ENCODE measurements at places on chromosomes 4 and X. TPM values are rescaled to one million over a fixed set of nuclear protein-coding genes. Genes with fewer than 3 reads are reported as not detected.

The DAPP1 gene
- 23.6 TPM for total RNA-seq

The ARHGAP6 gene
- not detected for total RNA-seq

The TRMT10A gene
- 8.9 TPM for total RNA-seq

The TMEM271 gene
- total RNA-seq = not detected

The IL1RAPL2 gene
- total RNA-seq = not detected

DNA sequence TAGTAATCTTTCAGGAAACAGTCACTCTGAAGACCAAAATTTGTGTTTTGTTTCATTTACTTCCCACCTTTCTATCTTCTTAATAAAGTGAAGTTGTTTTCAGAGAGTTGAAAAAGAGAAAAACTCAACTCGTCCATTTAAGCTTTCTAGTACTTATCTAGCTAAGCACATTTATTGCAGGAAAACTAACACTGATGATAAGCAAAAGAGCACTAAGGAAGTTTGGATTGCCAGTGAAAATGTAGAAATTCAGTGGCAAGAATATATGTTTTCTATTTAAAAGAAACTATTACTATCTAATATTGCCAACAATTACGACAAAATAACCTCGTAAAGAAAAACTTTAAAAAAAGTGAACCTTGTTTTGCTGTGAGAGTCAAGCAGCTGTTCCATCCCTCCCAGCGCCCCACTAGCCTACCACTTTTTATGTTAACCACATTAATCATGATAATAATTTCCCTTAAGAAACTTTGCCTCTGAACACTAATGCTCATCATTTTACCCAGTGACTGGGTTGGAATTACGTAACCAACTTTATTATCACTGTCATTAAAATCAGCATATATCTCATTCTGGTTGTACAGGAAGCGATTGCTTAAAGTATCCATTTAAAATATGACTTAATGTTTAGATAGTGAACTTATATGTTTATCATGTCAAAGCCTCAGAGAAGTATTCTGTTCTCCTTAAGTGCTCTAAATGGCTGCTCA, 24.8 kb downstream of the SPRY1 start:
- H3K4me3 ChIP-seq = peak overlapping the region; percentile 52
- DNase-seq = no peak
- no peaks in the 10 kb centered on the region for H3K36me3 ChIP-seq
- peaks cover 1% of the 10 kb centered on the region for H3K27me3 ChIP-seq
- peak overlapping the region; percentile 72 for H3K27ac ChIP-seq

- no peaks in the 10 kb centered on the region for H3K4me1 ChIP-seq
- H3K4me3 ChIP-seq = no peak overlapping the region
- H3K27ac ChIP-seq = no peak overlapping the region
- H3K36me3 ChIP-seq = no peaks in the 10 kb centered on the region
- DNase-seq = no peak
- no peaks in the 10 kb centered on the region for H3K27me3 ChIP-seq
Observed at GRCh38 chr4:54728368-54728767, 70.6 kb downstream of the KIT start.

DNA sequence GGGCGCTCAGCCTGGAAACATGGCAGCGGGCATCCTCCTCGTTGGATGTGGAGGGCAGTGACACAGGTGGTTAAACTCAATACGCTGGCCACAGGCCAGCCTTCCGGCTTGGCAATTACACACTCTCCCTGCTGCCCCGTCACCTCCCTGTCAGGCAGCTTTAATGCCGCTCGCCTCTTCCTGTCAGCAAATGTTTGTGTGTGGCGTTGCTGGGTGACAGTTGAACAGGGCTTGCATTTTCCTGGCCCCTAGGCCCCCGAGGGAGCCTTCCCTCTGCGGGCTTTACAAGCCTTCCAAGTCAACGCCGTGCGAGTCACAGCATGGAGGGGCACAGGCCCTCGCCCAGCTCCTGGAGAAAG, 620.0 kb downstream of the BCOR start:
- H3K4me3 ChIP-seq = no peak overlapping the region
- H3K27ac ChIP-seq = no peak overlapping the region
- H3K4me1 ChIP-seq = peaks cover 5% of the 10 kb centered on the region
- H3K27me3 ChIP-seq = no peaks in the 10 kb centered on the region
- peak; percentile 42 for DNase-seq

DNA sequence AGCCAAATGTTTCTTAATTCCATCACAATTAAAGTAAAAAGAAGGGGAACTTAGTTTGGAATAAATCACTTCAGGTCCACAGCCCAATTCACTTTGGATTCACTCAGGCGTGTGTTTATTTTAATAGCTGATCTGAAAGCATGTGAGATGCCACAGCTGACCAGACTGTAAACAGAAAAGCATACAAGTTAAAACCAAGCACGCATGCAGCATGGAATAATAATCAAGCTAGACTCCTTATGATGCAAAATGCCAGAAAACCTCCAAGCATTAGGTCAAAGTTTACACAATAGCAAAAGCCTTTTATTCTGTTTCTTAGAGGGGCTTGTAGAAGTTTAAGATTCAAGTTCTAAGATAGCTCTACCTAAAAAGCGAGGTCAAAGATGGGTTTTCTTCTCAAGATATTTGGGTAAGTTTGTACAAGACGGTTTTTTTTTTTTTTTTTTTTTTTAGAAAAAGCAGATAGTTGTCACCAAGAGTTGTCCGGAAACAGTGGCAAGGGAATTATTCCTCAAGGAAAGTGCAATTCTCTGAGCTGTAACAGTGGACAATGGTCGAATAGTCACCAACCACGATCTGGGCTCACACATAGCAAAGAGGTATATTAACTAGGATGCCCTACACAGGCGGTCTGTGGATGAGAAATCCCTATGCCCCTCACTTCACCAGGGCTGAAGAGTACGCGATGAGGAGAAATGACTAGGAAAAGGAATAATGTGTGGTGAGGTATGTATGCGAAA, 763 bp upstream of the PRRG1 start:
- peaks cover 7% of the 10 kb centered on the region for H3K4me1 ChIP-seq
- H3K27me3 ChIP-seq = peaks cover 19% of the 10 kb centered on the region
- H3K36me3 ChIP-seq = no peaks in the 10 kb centered on the region
- H3K4me3 ChIP-seq = no peak overlapping the region
- no peak for DNase-seq

GRCh38 chr4:38867478-38868058, at the start of gene FAM114A1:
TSS of gene FAM114A1 (plus strand) at chr4:38867806. CDS start at chr4:38878079, 10,273 bp downstream.
- H3K36me3 ChIP-seq = no peaks in the 10 kb centered on the region
- no peak within 1 kb of the TSS for H3K27ac ChIP-seq
- DNase-seq = peak; percentile 33
- H3K4me1 ChIP-seq = peaks cover 7% of the 10 kb centered on the region
- H3K27me3 ChIP-seq = peaks cover 27% of the 10 kb centered on the region

DNA sequence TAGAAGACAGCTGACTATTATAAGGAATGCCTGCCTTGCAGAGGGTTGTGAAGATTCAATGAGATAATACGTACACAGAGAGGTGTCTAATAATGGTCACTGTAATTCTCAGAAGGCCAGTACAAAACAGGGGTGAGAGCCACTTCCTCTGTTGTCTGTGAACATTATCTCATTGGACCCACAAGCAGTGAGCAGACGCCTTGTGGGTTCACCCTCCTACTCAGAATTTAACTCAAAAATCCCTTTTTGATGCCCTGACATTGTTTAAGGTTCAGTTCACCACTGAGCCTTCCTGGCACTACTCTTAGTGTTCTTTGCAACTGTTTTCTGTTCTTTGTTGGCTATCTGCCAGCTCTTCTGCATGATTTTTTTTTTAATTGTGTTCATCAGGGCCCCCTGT, 467.4 kb downstream of the BCOR start:
- peaks cover 24% of the 10 kb centered on the region for H3K4me1 ChIP-seq
- no peak for DNase-seq
- H3K36me3 ChIP-seq = no peaks in the 10 kb centered on the region

DNA sequence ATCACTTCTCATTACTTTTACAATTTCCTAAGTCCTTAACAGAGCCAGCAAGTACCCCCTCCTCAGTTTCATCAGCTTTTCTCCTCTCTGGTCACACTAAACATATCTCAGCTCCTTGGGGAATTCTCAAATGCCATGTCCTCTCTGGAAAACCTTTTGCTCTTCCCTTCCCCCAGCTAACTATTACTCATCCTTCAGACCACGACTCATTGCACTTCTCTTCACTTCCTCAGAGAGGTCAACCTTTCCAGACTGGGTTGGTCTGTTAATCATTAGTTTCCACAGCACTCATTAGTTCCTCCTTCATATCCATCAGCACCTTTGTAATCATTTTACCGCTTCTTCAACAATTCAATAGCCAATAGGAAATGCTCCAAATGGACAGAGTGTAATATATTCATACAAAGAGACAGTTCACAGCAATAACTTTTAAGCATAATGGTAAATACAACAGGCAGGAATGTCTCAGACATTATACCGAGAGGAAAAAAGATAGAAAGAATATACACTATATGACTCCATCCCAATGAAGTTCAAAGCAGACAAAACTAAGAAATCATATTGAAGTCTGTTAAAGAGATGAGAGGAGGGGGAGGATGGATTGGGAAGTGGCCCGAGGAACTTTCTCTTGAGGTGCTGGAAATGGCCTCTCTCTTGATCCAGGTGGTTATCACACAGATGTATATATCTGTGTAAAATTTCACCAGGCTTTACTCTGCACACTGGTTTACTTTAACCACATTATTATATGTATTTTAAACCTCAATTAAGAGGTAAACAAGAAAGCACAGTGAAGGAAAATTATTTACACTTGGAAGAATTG, 39.6 kb downstream of the DDX60L start:
- no peaks in the 10 kb centered on the region for H3K27me3 ChIP-seq
- peaks cover 20% of the 10 kb centered on the region for H3K36me3 ChIP-seq
- no peak overlapping the region for H3K27ac ChIP-seq
- H3K4me1 ChIP-seq = peaks cover 8% of the 10 kb centered on the region
- H3K4me3 ChIP-seq = no peak overlapping the region

DNA sequence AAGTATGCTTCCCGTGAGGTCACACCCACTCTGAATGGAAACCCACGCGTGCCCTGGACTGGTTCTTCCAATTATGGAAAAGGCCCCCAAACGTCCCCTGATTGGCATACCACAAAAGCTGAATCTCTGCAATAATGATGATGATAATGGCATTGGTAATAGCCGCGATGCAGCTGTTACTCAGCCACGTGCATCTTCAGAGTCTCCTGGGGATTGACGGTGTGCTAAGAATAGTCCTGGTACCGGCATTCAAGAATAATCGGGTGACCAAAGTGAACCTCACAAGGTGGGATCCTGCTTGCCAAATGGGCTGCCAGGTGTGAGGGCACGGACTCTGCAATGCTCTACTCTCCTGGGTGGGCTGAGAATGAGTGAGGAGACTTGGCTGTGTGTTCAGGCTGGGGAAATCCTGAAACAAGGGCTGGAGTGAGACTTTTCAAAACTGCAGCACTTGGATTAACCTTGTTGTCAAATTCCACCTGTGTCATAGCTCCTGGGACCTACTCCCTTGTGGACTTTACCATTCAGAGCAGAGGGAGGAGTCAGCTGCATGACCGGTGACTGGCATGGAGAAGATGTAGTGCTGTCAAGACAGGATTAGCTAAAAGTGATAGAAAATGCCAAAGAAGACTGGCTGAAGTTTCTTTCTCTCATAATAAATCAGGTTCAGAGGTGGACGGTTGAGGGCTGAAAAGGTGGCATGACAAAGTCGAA, 615.4 kb downstream of the MID1IP1 start:
- H3K4me3 ChIP-seq = no peak overlapping the region
- H3K4me1 ChIP-seq = peaks cover 23% of the 10 kb centered on the region
- no peaks in the 10 kb centered on the region for H3K36me3 ChIP-seq
- no peak overlapping the region for H3K27ac ChIP-seq
- no peaks in the 10 kb centered on the region for H3K27me3 ChIP-seq

GRCh38 chr4:73434311-73434710, 1.7 kb upstream of the AFP start:
- peaks cover 6% of the 10 kb centered on the region for H3K27me3 ChIP-seq
- H3K27ac ChIP-seq = no peak overlapping the region
- no peak for DNase-seq
- H3K4me3 ChIP-seq = no peak overlapping the region

DNA sequence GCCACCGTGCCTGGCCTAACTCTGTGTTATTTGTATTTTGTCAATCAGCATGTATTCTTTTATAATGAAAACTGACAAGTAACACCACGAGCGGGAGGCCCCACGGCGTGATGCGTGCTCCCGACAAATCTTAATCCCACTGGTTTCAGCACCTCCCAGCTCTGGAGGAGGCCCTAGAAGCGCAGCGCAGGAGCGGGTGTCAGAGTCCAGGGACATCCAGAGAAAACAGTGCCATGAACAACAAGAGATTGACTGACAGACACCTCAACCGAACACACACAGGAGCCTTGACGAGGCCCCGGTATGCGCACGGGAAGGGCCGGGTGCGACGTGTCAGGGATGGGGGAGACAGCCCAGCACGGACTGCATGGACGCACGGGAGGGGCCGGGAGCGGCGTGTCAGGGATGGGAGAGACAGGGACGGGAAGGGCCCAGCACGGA, 23.0 kb downstream of the GAK start:
- H3K27me3 ChIP-seq = no peaks in the 10 kb centered on the region
- DNase-seq = no peak
- H3K4me3 ChIP-seq = no peak overlapping the region
- H3K27ac ChIP-seq = no peak overlapping the region
- H3K36me3 ChIP-seq = peaks cover 26% of the 10 kb centered on the region
- H3K4me1 ChIP-seq = no peaks in the 10 kb centered on the region

- H3K27me3 ChIP-seq = no peaks in the 10 kb centered on the region
- H3K4me3 ChIP-seq = no peak overlapping the region
- H3K36me3 ChIP-seq = no peaks in the 10 kb centered on the region
- no peaks in the 10 kb centered on the region for H3K4me1 ChIP-seq
- no peak for DNase-seq
Observed at GRCh38 chr4:2428496-2429213, 9.9 kb downstream of the CFAP99 start.

GRCh38 chr4:15550491-15550890, 80.8 kb downstream of the CC2D2A start:
- H3K27ac ChIP-seq = no peak overlapping the region
- peaks cover under 1% of the 10 kb centered on the region for H3K36me3 ChIP-seq
- no peak overlapping the region for H3K4me3 ChIP-seq
- H3K27me3 ChIP-seq = no peaks in the 10 kb centered on the region

DNA sequence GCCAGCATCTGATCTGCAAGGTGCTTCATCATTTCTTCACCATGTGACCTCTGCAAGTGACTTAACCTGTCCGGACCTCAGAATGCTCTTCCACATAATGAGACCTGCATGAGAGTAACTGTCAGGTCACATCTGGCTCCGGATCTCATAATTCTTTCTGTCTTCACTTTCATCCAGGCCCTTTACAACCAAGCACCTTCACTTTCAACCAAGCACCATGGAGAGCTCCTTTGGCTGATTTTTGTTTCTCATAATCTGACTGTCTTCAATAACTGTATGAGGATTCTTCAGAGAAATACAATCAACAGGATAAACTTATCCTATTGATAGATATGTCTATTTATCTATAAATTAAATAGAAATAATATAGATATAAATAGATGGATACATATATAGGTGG, 148.1 kb downstream of the VCX3A start:
- H3K27me3 ChIP-seq = no peaks in the 10 kb centered on the region
- DNase-seq = no peak
- no peak overlapping the region for H3K4me3 ChIP-seq

GRCh38 chr4:6049985-6050384, 31.8 kb upstream of the C4orf50 start:
- H3K27me3 ChIP-seq = no peaks in the 10 kb centered on the region
- no peaks in the 10 kb centered on the region for H3K4me1 ChIP-seq
- no peak overlapping the region for H3K27ac ChIP-seq
- peaks cover 2% of the 10 kb centered on the region for H3K36me3 ChIP-seq
- DNase-seq = no peak

Data from activated CD4-positive, alpha-beta memory T cell treated with anti-CD3 and anti-CD28 coated beads for 36 hours (primary cell).